A673 (cell line): ENCODE measurements at places on chromosomes 4 and X. TPM values are rescaled to one million over a fixed set of nuclear protein-coding genes. Genes with fewer than 3 reads are reported as not detected.

DNA sequence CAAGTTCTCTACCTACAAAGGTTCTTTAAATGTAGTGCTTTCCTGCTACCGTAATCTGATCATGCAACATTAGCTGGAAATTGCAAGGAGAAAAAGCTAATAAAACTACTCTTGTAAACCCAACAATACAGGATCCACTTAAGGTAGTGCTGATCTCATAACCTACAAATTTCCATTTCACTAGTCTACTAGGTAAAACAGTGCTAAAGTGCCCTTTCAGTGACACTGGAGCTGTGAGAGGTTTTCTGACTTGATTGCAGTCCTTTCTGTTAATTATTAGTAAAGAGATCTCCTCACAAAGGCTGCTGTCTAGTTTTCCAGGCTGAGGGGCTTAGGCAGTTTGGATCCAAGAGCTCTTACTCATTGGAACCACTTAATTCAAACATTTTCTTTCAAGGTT, 1118.7 kb downstream of the SH3BGRL start:
- no peak overlapping the region for H3K4me3 ChIP-seq
- no peak for DNase-seq
- H3K4me1 ChIP-seq, result no peaks in the 10 kb centered on the region
- H3K27me3 ChIP-seq, result no peaks in the 10 kb centered on the region
- no peaks in the 10 kb centered on the region for H3K36me3 ChIP-seq

GRCh38 chr4:41744572-41745291, 3.8 kb downstream of the PHOX2B start:
- H3K4me3 ChIP-seq, result no peak overlapping the region
- peaks cover 83% of the 10 kb centered on the region for H3K27me3 ChIP-seq
- no peaks in the 10 kb centered on the region for H3K4me1 ChIP-seq
- no peak for DNase-seq
- H3K27ac ChIP-seq, result no peak overlapping the region
- H3K36me3 ChIP-seq, result no peaks in the 10 kb centered on the region

The MORC4 gene
- total RNA-seq, result 15.9 and 21.2 TPM in 2 replicates

The SMIM10L2A gene
- total RNA-seq, result 1.8 and 2.3 TPM in 2 replicates

The PRRG1 gene
- total RNA-seq, result 9.7 and 10.4 TPM in 2 replicates

The ASB9 gene
- not detected in 2 replicates for total RNA-seq

The PLXNB3 gene
- total RNA-seq, result 0.59 TPM in 1 of 2 replicates, not detected in the other

The ZNF185 gene
- 2.1 and 2.2 TPM in 2 replicates for total RNA-seq

The SPARCL1 gene
- total RNA-seq, result 1.1 and 1.8 TPM in 2 replicates
